ENCODE measurements at places on chromosomes 5 and 9.

- no peak for DNase-seq
These were observed 122.2 kb upstream of the MAN2A1 start for GRCh38 chr5:109567374-109568044.

DNA sequence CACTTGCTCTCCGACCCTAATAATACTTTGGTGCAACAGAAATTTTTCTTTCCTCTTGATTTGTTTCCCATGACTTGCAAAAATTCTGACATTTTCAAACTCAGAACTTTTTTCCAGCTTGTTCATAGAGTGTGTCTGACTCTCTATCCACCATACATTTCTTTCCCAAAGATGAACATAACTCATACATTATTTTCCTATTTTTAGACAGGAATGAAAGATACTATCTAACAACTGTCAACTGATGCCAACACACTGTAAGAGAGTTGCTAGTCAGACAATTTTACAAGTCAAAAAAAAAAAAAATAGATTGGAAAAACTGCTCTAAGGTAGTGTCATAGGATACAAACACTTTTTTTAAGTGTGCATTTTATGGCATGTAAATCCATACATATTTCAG lies 1001.0 kb upstream of the WWC1 start:
- DNase-seq, result no peak

DNA sequence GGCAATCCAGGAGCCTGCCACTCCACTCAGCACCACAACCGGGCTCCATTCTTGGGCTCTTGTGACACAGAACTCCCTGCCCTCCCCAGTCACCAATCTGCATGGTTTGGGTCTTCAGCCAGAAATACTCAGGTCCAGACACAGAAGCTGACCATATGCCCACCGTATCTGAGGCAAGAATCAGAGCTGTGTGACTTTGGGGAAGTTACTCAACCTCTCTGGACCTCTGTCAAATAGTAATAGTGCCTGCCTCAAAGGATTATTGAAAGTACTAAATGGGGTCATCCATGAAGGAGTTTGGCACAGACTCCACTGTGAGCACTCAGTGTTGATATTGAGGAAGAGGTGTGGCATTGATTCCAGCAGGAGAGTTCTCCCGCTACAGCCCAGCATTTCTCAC lies 67.5 kb downstream of the PCDH1 start:
- DNase-seq, result no peak

- no peak for DNase-seq
These were observed 13.9 kb upstream of the UBE2QL1 start for GRCh38 chr5:6434731-6435130.

DNA sequence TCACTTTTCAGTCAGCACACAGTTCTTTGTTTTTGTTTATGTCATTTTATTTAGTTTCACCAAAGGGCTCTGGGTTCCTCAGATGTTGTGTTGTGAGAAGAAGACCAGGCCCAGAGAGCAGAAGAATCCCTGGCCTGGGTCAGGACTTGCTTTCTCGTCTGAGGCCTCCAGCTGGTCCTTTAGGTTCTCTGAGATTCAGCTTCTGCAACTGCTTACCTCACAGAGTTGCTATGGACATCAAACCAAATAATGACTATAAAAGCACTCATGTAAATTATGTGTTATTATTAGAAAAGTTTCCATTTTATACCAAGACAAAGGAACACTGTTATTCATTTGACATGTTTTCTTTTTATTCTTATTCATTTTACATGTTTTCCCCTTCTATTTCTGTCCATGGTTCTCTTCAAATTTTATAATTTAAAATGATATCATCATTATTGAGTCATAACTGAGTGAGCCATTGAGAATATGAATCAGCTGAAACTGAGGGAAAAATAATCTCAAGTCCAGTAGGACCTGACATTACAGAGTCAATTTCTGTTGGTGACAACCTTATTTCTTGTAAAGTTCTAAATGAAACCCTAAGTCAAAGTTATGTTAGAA lies 44.0 kb upstream of the GLRX start:
- no peak for DNase-seq

- no peak for DNase-seq
These were observed 640.7 kb upstream of the ST8SIA4 start for GRCh38 chr5:101543780-101544179.

DNA sequence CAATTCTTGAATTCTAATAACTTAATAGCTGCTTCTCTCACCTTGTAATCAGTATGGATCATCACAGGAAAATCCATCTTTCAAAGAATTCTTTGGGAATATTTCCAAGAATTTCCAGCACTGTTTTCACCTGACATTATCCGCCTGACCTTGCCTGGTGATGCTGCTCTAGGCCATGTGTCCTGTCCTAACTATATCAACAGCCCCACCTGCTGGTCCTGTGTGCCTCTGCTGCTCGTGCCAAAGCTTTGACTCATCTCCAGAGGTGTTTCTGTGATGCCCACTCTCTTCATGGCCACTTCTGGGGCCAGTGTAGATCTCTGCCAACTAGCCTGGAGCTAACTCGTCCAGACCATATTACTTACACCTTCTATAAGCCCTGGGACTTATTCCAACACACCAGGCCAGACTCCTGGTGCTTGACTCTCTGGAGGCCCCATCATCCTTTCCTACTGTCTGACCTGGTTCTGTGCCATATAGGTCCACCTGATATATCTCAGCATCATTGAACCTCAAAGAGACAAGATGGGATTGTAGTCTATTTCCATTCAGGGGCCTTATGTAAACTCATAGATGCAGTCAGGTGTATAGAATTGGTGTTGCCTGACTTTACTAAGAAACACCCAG lies 67.5 kb upstream of the CKMT2 start:
- DNase-seq, result no peak

DNA sequence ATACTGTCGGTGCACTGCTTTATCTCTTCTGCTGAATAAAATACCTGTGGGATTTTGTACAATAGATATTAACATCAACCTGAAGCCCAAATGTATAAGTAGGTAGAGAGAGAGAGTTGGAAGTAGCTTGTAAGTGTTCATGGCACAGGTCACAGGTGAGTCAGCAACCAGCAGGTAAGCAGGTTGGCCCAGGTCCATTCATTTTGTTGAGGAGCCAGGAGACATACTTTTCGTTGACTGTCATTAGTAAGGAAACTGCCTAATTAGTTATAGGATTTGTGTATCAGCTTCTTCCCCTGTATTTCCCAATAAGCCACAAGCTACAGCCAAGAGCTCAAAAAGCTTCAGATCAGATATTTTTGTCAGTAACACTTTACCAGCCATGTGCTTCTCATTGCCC lies 650.8 kb downstream of the IRX1 start:
- no peak for DNase-seq

GRCh38 chr9:85534340-85534739 lies 207.4 kb downstream of the AGTPBP1 start:
- no peak for DNase-seq

GRCh38 chr9:89358985-89359384 lies 40.7 kb downstream of the SECISBP2 start:
- DNase-seq, result no peak

DNA sequence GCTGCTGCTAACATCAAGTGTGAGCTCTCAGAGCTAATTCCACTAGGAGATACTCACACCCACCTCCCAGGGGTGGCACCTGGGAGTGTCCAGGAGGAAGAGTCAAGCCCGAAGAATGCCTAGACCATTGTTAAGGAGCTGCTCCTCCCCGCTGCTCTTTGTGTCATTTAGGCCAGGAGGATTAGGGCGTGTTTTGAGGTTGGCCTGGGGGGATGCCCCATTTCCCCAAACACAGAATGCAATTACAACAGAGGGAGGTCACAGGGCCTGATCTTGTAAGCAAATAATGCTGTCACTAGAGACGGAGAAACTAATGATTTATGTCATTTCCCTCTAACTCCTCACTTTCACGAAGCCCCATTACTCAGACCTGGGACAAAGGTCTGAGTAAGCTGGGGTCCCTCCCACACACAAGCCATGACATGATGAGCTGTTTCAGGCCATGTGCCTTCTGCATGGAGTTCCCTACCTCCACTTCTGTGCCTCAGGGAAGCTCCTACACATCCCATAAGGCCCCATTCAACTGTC lies 312.5 kb downstream of the ACTL7B start:
- no peak for DNase-seq

DNA sequence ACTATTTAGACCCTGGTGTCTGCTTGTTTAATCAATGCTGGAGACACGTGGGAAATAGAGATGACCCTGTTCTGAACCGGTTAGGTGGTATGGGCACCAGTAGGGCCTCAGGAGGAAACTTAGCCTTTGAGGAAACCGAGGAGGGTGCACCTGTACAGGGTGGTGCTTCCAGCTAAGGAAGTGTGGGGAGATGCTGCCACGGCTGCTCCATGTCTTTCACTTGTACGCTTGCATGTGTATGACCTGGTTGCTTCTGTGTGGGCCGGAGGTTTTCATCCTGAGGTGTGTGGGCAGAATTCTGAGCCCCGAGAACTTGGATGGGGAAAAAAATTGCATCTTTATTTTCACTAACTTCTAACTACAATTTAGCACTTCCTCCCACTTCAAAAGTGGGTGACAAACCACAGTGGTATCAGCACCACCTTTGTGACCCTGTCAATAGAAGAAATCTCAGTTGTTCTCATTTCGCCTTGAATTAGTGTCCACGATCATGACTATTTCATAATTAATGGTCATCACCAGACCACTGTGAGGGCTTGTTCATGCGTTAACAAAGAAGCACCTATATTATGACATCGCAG lies 99.8 kb upstream of the SPATA31C2 start:
- no peak for DNase-seq

- DNase-seq, result no peak
These were observed 106.3 kb downstream of the DAPK1 start for GRCh38 chr9:87603854-87604490.

- DNase-seq, result no peak
These were observed 16.0 kb downstream of the CXXC5 start for GRCh38 chr5:139664086-139664693.

- no peak for DNase-seq
These were observed 59.4 kb upstream of the IRX4 start for GRCh38 chr5:1942158-1942557.

DNA sequence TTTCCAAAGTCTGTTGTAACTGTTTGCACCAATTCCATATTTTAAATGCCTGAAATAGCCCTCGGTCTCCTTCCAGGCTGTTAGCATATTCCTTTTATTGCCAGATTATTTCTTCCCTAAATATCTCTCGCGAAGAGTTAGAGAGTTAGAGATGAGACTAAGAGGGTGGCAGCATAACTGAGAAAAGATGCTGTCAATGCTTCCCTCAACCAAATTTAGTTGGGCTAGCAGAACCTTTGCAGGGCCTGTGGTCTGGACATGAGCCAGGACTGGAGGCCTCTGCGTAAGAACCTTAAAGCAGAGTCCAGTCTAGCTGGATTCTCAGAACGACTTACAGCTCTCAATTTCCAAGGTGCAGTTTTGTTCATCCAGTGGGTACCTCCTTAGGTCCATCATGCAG lies 135.9 kb downstream of the GABRB2 start:
- no peak for DNase-seq

GRCh38 chr9:33065157-33066076 lies 11.1 kb downstream of the SMU1 start:
- no peak for DNase-seq

- no peak for DNase-seq
These were observed 205.2 kb downstream of the CSNK1G3 start for GRCh38 chr5:123717139-123717538.

DNA sequence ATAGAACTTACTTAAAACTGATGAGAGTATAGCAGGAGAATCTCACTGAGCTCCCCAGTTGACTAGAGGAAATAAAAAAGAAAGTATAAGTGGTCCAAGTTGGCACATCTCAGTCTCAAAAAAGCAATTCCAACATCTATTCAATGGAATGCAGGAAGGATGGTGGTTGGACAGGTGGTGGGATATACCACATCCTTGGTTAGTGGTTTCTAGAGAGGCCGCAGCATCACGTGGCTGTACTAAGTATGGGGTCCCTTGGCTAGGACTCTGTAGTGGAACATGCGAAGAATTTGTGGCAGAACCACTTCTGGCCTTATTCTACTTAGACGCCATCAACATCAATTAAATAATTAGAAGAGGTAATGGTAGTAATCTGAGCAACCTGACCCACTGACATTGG lies 232.4 kb downstream of the SAXO1 start:
- no peak for DNase-seq

GRCh38 chr9:120435091-120435490 lies 144.9 kb downstream of the CDK5RAP2 start:
- DNase-seq, result no peak

DNA sequence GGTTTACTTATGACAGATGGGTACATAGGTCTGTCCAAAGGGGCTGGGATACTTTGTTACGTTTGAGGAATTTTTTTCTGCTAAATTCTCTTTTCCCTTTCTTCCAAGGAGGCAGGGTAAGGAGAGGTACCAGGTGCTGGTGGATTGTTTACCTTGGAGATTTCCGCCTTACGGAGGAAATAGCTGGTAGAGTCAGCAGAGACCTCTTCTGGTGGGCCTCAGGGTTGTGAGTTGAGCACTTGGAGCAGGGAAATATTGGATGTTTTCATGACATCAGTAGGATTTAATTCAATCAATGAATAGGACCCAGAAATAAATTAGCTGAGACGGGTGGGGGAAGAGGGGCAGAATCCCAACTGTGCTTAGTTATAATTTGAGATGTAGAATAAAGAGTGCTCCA lies 60.0 kb upstream of the TAF11L2 start:
- no peak for DNase-seq

GRCh38 chr5:76643371-76643770 lies 20.2 kb upstream of the F2RL2 start:
- no peak for DNase-seq

- no peak for DNase-seq
These were observed 175.1 kb downstream of the CCDC192 start for GRCh38 chr5:127878174-127878750.

DNA sequence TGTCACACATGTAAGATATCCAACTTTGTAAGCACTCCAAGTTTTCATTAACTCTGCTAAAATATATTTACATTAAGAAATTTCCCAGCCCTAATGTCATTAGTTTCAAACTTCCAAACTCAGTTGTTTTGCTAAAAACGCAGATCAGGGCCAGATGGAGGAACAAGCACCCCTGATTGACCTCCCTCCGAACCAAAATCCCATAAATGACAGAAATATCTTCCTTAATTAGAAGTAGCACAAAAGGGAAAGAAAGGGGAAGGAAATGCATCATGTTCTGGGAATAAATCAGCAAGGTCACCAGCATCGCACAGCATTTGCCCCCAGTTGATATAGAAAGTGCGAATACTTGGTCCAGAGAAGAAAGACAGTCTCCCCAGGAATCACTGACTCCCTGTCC lies 61.4 kb upstream of the RUFY1 start:
- DNase-seq, result no peak

GRCh38 chr5:57442080-57442839 lies 40.4 kb downstream of the ACTBL2 start:
- no peak for DNase-seq

- DNase-seq, result no peak
These were observed 2.8 kb downstream of the PDLIM7 start for GRCh38 chr5:177494346-177495195.
